Right atrium auricular region (tissue), 2 donors: ENCODE measurements at places on chromosomes 7 and 10. TPM values are rescaled to one million over a fixed set of nuclear protein-coding genes. Genes with fewer than 3 reads are reported as not detected.

DNA sequence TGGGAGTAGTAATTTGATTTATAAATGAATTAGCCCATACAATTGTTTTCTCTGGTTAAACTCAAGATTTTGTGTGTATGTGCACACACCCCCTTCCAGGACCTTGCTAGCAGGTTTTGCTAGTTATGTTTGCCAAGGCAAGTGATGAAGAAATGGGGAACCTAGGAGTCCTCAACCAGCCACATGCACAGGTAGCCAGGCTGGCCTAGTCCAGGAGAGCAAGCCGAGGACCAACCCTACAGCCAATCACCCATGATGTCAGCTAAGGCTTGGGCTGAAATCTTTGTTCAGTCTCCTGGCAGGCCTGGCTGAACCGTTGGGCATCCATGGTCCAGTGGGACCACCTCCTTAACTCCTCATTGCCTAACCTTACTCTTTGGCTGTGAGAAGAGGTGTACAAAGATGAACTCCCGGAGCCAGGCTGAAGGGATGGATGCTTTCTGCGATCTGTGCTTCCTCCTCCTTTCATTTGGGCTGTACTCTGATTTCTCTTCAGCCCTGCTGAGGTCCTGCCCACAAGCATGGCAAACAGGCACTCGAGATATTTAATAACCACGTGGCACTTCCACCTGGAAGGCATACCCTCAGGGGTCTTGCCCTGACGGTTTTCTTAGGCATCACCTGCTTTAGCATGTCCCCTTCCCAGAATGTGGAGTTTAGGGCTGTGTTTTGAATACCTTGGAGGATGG is 22.1 kb downstream of the HNRNPA2B1 start:
- H3K27me3 ChIP-seq: no peaks in the 10 kb centered on the region
- H3K36me3 ChIP-seq: no peaks in the 10 kb centered on the region
- no peak for DNase-seq
- peaks cover 18% of the 10 kb centered on the region for H3K4me1 ChIP-seq

DNA sequence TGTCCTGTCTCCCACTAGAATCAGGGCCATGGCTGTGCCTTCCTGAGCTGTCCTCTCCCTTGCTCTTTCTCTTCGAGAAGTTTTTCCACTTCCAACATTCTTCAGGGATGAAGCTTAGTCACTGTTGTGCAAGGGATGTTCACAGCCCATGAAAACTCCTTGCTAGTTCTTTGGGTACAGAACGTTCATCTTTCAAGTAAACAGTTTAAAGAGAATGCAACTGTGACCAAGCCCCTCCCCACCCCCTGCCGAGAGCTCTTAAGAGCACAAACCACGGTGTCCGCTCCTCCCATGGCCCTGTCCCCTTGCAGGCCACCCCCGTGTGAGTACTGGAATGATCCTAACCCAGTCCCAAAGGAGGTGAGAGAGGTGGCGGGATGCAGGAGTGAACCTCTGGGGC is 161.1 kb upstream of the RHEB start:
- no peak for DNase-seq
- H3K27me3 ChIP-seq: no peaks in the 10 kb centered on the region
- no peak overlapping the region for H3K4me3 ChIP-seq
- no peaks in the 10 kb centered on the region for H3K4me1 ChIP-seq
- no peaks in the 10 kb centered on the region for H3K36me3 ChIP-seq

DNA sequence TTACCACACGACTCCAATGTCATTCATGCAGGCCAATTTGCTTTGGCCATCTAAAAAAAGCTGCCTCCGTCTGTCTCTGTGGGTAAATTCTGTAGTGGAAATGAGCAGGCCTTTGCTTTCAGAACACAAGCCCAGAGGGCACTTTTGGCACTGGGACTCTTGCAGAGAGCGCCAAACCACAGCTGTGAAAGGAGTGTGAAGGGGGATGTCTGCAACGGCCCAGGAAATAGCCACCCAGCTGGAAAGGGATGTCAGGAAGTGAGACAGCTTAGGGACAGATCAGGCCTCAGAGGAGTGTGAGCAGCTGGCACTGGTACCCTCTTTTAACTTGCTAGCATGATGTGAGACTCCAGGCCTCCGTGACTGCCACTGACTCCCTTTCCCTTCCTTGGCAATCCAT is 152.4 kb downstream of the DKK1 start:
- DNase-seq: no peak
- no peak overlapping the region for H3K27ac ChIP-seq
- H3K4me1 ChIP-seq: no peaks in the 10 kb centered on the region
- no peak overlapping the region for H3K4me3 ChIP-seq
- no peaks in the 10 kb centered on the region for H3K27me3 ChIP-seq
- H3K36me3 ChIP-seq: no peaks in the 10 kb centered on the region

- no peaks in the 10 kb centered on the region for H3K27me3 ChIP-seq
- H3K4me1 ChIP-seq: no peaks in the 10 kb centered on the region
- DNase-seq: no peak
- H3K4me3 ChIP-seq: no peak overlapping the region
- no peaks in the 10 kb centered on the region for H3K36me3 ChIP-seq
Measured at GRCh38 chr7:8321312-8321711, 59.3 kb upstream of the ICA1 start.

Gene AKR1C4
- not detected for total RNA-seq

Gene HYAL4
- total RNA-seq: 0.28 TPM

Gene CCDC186
- total RNA-seq: 17.1 TPM

Gene GAD2
- total RNA-seq: not detected

Gene SPOCK2
- total RNA-seq: 19.8 TPM

Gene PRKAR2B
- total RNA-seq: 30.4 TPM
